GM12864 (cell line): ENCODE measurements at places on chromosomes 12 and 14.

DNA sequence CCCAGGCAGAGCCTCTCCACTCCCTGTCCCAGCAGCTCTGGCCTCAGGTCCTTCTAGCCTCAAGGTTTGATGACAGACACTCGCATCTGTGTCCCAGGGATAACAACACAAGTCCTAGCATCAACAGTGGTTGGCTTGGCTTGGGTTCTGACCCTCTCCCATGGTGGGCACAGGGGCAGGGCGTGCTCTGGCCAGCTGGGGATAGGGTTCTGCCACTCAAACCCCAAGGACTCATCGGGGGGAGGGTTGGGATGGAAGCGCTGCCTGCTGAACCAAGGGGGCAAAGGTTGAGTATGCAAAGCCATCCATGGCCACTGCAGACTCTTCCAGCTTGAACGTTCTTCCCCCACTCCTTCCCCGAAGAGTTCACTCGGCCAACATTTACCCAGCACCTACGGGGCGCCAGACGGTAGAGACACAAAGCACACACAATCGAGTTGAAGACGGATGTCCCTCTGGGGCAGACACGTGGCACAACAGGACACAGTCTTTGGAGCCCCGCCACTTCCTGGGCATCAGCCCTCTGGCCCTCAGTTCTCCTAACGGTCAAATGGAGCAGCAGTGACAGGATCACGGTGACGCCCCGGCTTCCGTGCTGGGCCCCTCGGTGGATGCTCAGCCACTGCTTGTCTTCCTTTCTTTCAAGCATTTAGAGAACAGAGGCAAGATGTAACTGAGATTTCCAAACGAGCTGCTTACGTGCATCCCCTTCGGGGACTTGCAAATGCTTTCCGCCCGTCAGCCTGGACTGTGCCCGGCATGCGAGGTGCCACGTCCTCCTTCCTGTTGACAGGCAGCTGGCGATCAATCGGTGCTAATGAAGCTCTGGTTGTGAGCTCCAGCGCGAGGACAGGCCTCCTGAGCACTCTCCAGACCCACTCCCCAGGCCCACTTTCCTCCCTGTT, 42.6 kb downstream of the DLK1 start:
- DNase-seq, result no peak

DNA sequence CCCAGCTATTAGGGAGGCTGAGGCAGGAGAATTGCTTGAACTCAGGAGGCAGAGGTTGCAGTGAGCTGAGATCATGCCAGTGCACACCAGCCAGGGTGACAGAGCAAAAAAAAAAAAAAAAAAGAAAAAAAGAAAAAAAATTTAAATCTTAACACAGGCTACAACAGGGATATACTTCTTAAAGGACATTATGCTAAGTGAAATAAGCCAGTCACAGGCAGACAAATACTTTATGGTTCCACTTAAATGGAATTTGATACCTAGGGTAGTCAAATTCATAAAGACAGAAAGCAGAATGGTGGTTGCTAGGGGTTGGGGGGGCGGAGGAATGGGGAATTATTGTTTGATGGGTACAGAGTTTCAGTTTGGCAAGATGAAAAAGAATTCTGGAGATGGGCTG, 14.8 kb upstream of the PPTC7 start:
- DNase-seq, result no peak

- DNase-seq, result no peak
These were observed 122.1 kb downstream of the PRKD1 start for GRCh38 chr14:29805415-29806123.

DNA sequence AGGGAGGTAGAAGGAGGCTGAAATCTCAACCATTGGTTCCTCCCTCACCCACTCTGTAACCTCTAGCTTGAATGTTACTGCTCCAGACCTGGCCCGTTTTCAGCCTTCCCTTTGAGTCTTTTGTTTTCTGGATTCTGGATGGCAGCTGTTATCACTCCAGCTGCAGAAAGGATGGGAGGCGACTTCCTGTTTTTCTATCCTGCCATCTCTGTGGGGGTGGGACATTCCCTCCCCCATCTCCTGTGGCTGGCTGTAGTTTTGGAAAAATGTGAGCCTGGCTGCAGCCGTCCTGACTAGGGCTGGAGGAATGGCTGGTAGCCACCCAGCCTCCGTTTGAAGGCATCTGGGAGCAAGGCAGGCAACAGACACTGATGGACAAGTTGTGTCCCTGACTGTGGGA, 2.9 kb upstream of the PPFIBP1 start:
- DNase-seq, result no peak

- DNase-seq, result no peak
These were observed 74.4 kb downstream of the CEP128 start for GRCh38 chr14:80867091-80867490.

DNA sequence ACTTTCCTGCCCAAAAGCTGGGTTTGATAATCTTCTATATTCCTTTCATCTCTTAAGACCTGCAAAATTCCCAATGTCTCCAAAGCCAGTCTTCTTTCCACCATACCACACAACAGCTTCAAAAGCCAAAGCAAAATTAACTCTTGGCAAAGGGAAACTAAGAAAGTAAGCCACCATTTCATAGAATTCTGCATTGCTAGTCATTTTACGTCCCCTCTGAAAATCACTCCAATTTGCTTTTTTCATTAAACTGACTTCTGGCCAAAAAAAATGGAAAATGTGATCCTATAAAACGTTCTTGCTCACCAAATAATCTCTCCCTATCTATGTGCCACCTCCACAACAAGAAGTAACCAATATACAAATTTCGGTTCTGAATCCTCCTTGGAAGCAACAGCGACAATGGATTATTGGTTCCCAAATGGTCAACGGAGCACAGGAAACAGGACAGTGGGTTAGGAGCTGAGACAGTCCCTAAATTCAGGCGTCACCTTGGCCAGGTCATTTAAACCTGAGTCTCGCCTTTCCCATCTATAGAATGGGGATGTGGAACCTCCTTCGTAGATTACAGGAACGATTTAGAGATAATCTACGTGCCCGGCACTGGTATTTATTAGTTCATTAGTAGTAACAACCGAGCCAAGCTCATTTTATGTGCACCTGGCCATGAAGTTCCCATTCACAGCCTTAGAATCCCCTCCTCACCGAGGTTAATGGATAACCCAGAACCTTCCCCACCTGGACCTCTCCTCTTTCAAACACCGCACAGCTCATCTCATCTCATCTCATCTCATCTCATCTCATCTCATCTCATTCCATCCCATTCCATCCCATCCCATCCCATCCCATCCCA, 1.2 kb downstream of the NT5DC3 start:
- DNase-seq, result no peak

DNA sequence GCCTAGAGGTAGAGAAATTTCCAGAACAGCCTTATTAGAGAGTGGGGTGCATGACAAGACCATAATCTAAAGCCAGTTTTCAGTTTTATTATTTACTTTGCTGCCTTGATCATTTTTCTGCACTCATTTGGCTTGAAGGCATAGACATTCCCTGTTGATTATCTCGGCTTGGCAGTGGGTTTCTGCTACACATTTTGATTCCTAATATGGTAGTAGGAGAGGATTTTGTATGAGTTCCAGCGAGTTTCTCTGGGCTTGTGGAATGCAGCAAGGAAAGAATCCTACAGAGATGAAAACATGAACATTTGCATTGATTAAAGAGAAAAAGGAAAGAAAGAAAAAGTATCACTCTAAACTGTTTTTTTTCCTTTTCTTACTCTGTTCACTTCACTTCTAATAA, 281.2 kb downstream of the PAWR start:
- no peak for DNase-seq

DNA sequence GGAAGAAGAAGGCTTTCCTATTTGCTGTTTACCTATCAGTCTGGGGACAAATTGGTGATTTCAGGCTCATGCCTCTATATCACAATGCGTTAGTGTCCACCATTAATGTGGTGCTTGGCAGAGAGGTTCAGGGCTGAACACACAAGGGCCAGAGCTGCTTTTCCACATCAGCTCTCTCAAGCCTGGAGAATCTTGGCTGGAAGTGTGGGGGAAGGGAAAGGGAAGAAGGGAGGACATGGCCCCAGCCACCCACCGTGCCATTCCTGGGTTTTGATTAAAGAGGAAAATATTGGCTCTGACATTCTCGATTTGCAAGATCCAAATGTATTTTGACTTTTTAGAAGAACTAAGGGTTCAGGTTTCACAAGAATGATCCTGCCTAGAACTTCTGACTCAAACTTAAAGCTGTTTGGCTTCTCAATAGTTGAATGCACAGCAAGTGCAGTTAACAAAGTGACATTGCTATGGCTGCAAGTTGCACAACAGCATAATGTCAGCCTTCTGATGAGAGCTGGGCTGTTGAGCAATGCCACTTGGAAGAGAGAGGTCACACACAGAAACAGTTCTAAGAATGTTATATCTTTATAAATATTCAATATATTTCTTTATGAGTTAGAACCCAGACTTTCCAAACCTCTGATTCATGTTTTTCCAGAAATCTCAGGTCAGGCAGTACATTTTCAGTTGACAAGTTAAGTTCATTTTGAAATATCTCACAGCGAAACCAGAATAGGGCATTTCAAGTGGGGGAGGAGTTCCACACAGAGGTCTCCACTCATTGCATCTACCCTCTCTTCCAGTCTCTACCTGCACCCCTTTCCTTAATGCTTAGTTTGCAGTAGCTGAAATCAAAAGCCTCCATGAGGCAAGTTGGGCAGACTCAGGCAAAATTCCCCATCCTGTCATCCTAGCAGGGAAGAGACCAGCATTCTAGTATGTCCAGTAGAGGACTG, 25.3 kb downstream of the IGF1 start:
- no peak for DNase-seq

DNA sequence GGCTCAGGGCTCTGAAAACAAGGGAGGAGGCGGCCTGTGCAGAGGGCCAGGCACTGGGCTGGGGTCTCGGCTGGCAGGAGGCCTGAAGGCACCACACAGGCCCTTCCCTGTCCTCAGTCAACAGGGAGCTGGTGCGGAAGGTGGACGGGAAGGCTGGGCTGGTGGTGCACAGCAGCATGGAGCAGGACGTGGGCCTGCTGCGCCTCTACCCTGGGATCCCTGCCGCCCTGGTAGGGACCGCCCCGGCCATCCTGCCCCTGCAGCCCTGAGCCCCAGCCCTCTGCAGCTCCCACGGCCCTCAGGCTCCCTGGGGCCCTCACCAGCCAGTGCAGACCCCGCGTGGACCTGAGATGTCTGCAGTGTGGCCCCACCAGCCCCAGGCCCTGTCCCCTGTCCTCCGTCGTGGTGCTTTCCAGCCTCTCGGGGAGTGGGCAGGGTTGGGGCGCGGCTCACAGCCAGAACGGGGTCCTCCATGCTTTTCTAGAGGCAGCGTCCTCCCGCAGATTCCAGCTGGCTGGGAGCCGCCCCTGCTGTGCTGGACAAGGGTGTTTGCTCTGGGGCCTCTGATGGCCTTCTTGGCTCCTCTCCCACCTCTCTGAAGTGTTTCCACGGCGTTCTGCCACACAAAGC, 18.1 kb downstream of the ASPG start:
- no peak for DNase-seq

- no peak for DNase-seq
These were observed 912 bp downstream of the PSME1 start for GRCh38 chr14:24136684-24137528.

GRCh38 chr14:99980299-99980698, 84.9 kb upstream of the EVL start:
- DNase-seq, result no peak

GRCh38 chr14:68675233-68675577, 117.7 kb downstream of the ZFP36L1 start:
- DNase-seq, result no peak

- no peak for DNase-seq
These were observed 1108.9 kb downstream of the BCL11B start for GRCh38 chr14:98162856-98163805.

DNA sequence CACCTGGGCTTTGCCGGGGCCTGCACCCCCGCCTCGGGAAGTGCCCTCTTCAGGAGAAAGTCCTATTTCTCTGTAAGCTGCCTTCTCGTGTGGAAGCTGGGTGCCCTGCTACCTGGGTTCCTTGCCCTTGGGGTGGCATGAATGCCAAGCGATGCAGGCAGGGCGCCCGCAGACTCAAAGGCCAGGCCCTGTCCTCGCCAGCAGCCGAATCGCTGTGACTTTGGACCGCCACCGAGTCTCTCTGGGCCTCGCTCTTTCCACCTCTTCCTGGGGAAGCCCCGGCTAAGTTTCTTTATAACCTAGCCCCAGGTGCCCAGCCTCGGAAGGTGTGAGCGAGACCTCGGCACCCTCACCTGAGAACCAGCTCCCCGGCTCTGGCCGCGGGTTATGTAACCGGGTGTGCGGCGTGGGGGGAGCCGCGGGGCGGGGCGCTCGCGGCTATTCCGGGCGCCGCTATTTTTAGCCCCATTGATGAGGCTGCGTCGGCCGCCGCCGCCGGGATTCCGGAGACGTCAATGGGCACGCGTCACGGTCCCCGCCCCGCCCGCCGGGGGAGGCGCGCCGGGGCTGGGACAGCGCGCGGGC, 14.6 kb upstream of the NR4A1 start:
- DNase-seq, result no peak
